Umbilical cord (tissue), 2 donors: ENCODE measurements at places on chromosomes 16 and 17. TPM values are rescaled to one million over a fixed set of nuclear protein-coding genes. Genes with fewer than 3 reads are reported as not detected.
A peak's percentile ranks its signal among the peaks of the same experiment; 100 is the strongest.

The CETP gene
- total RNA-seq = not detected

The NHLRC4 gene
- total RNA-seq = 0.48 TPM

DNA sequence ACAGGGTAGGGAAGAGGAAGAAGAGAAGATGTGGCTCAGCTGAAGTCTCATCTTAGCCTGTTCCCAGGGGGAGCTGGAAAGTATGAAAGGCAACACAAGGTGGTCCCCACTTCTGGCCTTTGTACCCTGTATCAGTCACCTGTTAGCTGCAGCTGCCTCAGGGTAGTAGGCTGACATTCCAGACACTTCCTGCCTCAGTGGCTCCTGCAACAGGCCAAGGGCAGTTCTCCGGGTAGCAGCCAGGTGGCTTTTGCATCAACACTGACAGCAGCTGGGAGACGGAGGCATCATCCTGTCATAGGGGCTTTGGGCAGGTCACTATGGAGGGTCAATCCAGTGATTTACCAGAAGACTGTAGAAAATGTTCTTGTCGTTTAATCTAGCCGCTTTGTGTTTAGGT lies 124.0 kb downstream of the RGS9 start:
- DNase-seq = no peak

The NPIPA2 gene
- 0.96 TPM for total RNA-seq

DNA sequence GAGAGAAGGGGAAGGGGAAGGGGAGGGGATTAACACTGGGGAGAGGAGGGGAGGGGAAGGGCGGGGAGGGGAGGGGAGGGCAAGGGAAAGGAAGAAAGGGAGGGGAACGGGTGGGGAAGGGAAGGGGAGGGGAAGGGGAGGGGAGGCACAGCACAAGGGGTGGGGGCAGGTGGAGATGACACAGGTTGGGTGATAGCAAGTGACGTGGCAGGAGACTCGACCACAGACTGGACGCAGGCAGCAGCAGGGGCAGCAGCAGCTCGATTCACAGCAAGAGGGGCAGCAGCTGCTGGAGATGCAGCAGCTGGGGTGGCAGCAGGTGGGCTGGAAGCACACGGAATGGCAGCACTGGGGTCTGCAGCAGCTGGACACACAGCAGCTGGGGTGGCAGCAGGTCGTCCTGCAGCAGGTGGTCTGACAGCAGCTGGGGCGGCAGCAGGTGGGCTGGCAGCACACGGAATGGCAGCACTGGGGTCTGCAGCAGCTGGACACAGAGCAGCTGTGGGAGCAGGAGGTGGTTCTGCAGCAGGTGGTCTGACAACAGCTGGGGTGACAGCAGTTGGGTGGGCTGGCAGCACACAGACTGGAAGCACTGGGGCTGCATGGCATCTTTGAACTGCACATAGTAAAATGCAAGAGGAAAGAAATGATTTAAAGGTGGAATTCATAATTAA lies at the start of gene KRTAP4-16:
Gene KRTAP4-16, minus strand, starts transcription at position 624 of the 674 bp plus-strand sequence. Its CDS starts 0 bp downstream, at position 624.
- DNase-seq = no peak

The IRX6 gene
- total RNA-seq = not detected

DNA sequence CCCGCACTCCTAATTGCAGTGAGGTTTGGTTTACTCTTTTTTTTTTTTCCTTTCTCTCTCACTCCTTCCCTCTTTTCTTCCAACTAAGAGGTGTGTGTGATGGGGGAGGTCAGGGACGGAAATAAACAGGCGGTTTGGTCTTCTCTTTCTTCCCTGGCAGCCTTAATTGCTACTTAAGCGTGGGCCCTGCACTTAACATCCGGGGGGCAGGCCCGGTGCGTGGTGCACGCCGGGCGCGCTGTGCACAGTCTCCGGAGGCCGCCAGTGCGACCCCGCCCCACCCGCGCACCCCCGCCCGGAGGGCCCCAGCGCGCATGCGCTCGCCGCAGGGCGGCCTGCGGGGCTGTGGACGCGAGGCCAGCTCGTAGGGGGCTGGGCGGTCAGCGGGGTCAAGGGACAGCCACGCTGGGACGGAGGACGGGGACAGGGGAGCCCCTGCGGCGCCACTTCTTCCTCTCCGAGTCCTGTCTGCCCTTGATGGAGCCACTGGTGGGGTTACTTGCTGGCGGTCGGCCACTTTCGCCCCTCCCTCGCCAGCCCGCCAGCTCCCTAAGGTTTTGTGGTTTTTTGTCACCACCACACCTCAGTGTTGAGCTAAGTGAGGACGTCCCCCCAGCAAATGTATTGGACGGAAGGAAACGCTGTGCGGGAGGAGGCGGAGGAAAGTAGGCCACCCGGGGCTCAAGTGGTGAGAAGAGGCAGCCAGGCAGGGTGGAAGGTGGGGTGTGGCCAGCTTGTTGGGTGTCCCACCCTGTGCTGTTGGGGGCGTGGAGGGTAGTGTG lies 120.9 kb downstream of the MRM1 start:
- peak; percentile 63 for DNase-seq

The SLC38A8 gene
- not detected for total RNA-seq

The KRTAP2-3 gene
- 20.5 TPM for total RNA-seq

The NXN gene
- 103 TPM for total RNA-seq
